Uterus (tissue), 4 donors: ENCODE measurements at places on chromosomes 3 and 15. TPM values are rescaled to one million over a fixed set of nuclear protein-coding genes. Genes with fewer than 3 reads are reported as not detected.

RPS27L gene
- 33.5 TPM for total RNA-seq

CCR8 gene
- total RNA-seq: not detected

UBAP1L gene
- total RNA-seq: 0.77 TPM

MRPS25 gene
- 21.5 TPM for total RNA-seq

CSTA gene
- not detected for total RNA-seq

FAM240A gene
- total RNA-seq: not detected

ZNF860 gene
- 0.26 TPM for total RNA-seq

PDIA3 gene
- 82.6 TPM for total RNA-seq

IL17RE gene
- total RNA-seq: 10.7 TPM

CPEB1 gene
- 0.77 TPM for total RNA-seq

TUSC7 gene
- not detected for total RNA-seq

LMOD3 gene
- total RNA-seq: not detected

ANKUB1 gene
- 0.51 TPM for total RNA-seq

TRIM59 gene
- 1.0 TPM for total RNA-seq

SEC62 gene
- 96.2 TPM for total RNA-seq

GP5 gene
- not detected for total RNA-seq

ITIH1 gene
- total RNA-seq: not detected

NLGN1 gene
- 44.8 TPM for total RNA-seq
